ENCODE measurements at places on chromosomes 5 and 9. TPM values are rescaled to one million over a fixed set of nuclear protein-coding genes. Genes with fewer than 3 reads are reported as not detected.

- DNase-seq: no peak
These were observed 20.5 kb upstream of the NDFIP1 start for GRCh38 chr5:142087920-142088679.

DNA sequence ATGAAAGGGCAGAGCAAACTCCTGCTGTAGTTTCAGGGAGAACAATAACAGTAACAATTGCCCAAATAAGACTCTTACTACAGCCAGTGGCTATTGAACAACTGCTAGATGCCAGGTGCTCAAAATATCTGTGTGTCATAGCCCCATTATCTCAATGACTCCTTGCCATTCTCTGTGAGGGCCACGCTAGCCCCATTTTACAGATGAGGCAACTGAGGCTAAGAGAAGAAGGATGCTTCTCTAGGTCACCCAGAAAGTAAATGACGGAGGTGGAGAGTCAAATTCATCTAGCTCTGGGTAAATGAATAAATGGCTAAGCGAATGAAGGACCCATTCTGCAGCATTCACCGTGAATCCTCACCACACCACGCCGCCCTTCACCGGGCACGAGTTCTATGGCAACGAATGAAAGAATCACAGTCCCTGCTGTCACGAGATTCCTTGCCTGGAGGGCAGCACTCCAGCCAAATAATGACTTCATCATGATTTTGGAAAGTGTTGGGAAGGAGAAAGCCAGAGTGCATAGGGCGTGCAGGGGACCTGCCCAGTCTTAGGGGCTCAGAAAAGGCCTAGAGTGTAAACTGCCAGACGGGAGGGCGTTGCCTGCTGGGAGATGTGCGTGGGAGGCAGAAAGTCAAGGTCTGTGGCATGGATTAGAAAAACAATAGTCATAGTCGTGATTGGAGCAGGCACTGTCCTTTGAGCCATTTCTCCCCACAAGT is 147.2 kb downstream of the C9orf50 start:
- DNase-seq: no peak

- no peak for DNase-seq
These were observed 48.2 kb downstream of the XRCC4 start for GRCh38 chr5:83125560-83125959.

- no peak for DNase-seq
These were observed 122.8 kb downstream of the STARD4 start for GRCh38 chr5:111389390-111390082.

DNA sequence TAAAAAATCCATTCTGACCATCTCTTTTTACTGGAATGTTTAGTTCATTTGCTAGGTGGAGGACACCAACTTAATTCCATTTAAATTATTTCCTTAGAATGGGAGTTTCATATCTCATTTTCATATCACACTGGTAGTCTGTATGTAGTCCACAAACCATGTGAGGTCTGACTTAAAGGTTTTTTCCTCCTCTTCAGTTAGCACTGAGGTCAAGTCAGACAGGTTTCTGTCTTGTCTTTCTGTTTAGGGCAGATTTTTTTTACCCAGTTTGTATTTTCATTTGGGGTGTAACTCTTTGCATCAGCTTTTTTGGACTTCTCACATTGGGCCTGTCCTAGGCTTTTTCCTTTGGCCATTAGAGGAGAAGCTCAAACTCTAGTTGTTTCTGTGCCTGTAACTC is 75.3 kb downstream of the RANBP17 start:
- no peak for DNase-seq

Gene FRRS1L
- 0.81 TPM for total RNA-seq

Measured in left colon (tissue), 2 donors.